ENCODE measurements at places on chromosomes 1 and 21.

- DNase-seq: no peak
Measured at GRCh38 chr21:44613386-44614155, 1.7 kb downstream of the KRTAP10-8 start.

GRCh38 chr1:169392406-169392805 lies 24.4 kb downstream of the BLZF1 start:
- DNase-seq: no peak

- DNase-seq: no peak
Measured at GRCh38 chr1:232225336-232226131, 404.4 kb downstream of the SIPA1L2 start.

- DNase-seq: no peak
Measured at GRCh38 chr1:115796897-115797296, 28.4 kb upstream of the CASQ2 start.

All from stimulated activated CD4-positive, alpha-beta T cell treated with anti-CD3 and anti-CD28 coated beads, Interleukin-12 subunit alpha, Interleukin-12 subunit beta, amount 100 ng/mL, for 48 hours (primary cell).